ENCODE measurements at places on chromosomes 3 and 15.

- DNase-seq, result no peak
These were observed 81.4 kb upstream of the BCHE start for GRCh38 chr3:165918657-165918979.

DNA sequence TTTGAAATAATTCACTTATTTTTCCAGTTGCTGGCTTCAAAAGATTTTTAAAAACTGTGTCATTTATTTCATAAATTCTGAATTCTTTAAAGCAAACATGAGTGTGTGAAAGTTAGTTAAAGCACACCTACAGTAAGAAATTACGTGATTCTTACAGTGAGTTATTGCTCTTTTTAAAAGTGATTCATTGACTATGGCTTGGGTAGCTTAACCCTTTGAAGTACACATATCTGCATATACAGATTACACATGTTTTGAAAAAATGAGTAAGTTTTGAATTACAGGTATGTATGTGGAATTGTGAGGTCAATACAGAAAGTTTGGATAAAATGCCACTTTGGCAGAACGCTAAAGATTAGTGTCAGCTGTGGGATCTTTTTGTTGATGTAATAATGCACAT lies 64.5 kb upstream of the MBNL1 start:
- DNase-seq, result no peak

DNA sequence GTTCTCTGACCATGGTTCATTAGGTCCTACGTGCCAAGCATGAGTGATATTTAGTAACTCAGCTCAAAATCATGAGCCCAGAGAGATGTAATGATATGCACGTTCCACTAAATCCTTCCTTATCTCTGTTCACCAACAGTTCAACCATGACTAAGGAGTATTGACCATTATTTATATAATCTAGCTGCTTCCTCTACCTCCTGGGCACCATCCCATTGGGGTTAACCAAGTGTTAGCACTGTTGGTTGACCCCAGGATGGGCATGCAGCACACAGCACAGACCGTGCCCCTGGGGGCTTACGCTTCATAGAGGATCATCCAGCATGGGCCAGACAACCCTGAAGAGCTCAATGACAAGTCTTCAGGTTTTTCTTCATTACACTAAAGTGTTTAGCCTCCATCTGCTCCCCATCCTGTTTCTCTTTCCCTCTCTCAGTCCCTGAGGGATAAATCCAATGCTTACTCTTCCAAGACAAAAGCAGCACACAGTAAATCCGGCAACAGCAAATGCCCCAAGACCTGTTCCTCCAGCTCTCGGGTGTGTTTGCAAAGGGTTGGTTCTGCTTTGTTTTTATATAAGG lies 10.4 kb downstream of the FAM174B start:
- DNase-seq, result no peak

GRCh38 chr15:67092752-67093503 lies 27.5 kb downstream of the SMAD3 start:
- no peak for DNase-seq

DNA sequence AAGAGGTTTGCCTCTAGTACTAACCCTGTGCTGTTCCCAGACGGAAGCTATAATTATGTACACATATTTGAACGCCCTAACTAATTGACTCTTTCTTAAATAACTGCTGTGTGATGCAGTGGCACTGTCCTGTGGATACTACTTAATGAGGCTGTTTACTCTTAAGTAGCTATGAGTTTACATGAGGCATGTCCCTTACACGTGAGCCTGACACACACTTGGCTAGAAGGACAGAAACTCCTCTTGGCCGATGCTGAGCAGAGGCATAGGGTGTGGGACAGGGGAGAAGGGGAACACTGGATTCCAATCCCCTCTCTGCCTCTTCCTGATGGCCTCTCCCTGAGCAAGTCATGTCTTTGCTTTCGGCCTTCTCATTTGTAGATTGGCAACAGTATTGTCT lies 21.9 kb downstream of the EHD4 start:
- no peak for DNase-seq

DNA sequence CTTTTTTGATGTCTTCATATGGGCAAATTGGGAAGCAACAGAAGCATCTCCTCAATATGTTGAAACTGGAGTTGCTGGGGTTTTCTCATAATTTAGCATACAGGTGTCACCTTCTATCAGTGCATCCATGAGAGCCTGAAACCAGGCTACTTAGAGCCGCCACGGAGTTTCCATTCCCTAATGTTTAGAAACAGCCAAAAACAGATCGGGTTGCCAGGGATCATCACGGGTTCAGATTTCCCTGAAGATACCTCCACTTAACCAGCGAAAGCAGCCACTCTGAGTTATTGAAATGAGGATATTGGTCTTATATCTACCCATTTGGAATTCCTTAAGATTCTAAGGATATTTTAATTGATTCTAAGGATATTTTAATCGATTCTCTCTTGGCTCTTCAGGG lies 14.5 kb downstream of the TERB2 start:
- DNase-seq, result no peak

DNA sequence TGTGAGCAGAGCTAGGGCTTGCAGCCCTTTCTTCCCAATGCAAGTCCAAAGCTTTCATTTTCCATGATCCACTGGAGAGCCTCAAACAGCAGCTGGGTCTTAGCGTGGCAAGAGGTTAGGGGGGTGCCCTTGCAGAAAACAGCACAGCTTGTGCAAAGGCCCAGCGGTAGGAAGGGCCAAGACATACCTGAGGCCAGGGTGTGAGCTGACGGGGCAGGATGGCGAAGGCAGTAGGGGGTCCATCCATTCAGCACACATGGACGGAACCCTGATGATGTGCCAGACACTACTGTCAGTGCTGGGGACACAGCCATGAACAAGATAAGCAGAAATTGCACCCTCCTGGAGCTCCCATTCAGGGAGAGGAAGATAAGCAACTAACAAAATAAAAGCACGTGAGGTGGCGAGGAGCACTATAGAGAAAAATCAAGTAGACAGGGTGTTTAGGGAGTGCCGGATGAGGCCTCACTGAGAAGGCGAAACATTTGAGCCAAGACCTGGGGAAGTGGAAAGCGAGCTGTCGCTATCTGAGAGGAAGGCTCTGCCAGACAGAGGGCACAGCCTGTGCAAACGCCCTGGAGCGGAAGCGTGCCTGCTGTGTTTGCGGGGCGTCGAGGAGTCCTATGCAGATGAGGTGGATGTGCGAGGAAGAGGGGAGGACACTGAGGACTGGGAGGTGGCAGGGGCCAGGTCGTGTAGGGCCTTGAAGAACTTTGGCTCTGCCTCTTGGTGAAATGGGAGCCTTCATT lies 43.4 kb downstream of the SLC6A1 start:
- DNase-seq, result no peak

- no peak for DNase-seq
These were observed 205.2 kb upstream of the ROBO2 start for GRCh38 chr3:76834657-76835056.

DNA sequence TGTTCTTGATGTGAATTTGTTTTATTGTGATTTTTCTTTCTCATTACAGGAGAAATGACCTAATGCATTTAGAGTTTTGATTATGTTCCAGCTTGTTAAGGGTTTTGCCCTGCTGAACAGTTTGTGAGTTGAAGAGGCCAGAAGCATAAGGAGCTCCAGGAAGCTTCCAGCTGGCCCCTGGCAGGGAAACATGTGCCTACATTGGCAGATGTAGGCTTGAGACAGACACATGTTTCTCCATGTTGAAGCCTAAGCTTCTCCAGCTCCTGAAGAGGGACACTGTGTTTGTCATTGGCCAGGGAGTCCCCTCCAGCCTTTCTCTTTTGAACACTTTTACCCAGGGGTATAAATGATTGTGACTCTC lies 88.4 kb downstream of the ASB7 start:
- DNase-seq, result no peak

- DNase-seq, result no peak
These were observed 25.7 kb downstream of the DCLK3 start for GRCh38 chr3:36738702-36739101.

- DNase-seq, result peak; percentile 87
These were observed 40.8 kb downstream of the ZBTB11 start for GRCh38 chr3:101635954-101636798.

- no peak for DNase-seq
These were observed 29.6 kb upstream of the SECISBP2L start for GRCh38 chr15:49075881-49076280.

- no peak for DNase-seq
These were observed at the start of gene TMEM40 for GRCh38 chr3:12759097-12759679. TMEM40 (minus strand) TSS chr3:12759259; CDS start chr3:12749832, 9,427 bp downstream.

DNA sequence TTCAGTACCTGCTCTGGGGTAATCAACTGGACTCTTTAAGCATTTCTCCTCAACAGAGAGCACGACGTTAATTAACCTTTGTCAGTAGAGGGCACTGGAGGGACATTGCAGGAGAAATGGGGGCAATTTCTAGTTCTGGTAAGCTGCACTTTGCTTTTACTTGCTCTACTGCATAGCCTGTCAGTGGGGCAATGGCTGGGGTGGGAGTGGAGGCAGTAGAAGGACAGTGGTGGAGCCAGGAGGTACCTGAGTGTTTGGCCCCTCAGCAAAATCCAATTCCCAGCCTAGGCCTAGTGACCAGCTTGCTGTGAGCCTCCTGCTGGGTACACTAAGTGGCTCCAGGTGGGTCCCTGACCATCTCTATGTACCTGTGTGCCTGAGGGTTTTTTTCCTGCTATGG lies 18.3 kb upstream of the MED12L start:
- DNase-seq, result peak; percentile 24

DNA sequence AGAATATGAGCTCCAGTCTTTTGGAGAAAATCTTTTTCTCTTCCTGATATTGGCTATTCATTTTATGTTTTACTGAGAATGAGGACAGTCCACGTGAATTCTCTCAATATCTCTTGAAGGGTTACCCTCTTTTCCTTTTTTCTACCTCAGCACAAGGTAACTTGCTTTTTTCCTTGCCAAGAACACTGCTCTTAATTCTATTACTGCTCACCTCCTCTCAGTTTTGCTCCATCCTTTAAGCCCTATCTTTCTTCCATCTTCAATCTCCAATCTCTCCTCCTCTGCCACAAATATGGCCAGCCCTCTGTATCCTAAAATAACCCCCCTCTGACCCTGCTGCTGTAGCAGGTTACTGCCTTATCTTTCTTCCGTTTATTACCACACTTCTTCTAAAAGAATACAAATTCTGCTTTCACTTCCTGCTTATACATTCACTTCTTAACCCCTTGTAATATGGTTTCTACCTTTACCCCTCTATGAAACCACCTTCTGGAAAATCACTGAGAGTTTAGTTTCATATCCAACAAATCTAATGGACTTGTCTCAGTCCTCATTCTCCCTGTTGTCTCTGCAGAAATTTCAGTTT lies 89.0 kb downstream of the NFKBIZ start:
- peak; percentile 37 for DNase-seq

GRCh38 chr15:69874321-69874720 lies 223.4 kb downstream of the TLE3 start:
- DNase-seq, result no peak

DNA sequence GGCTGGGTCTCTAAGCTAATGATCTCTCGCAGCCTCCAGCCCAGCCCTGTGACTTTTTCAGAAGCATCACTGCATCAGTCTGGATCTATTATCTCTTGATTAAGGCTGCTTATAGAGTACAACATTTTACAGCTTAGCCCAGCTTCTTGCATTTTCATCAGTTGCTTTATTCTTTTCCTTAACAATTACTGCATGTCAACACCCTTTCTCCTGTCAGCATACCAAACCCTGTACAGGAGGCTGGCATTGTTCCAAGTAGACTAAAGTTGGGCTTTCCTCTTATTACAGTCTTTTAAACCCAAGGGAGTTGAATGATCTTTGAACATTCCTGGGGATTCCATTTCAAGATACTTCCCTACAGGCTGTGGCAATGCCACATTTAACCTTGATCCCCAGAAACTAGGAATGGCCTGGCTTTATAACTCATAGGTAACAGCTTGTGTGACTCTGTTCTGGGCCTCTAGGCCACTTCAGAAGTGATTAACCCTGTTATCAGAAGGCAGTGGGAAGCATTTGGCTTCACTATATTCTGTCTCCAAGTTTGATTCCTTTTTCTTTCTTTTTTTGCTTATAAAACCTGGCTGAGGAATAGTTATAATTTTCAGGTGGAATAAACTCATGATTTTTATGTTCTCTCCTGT lies 182.9 kb downstream of the KCNMB2 start:
- DNase-seq, result no peak

GRCh38 chr3:36663666-36664291 lies 100.6 kb downstream of the DCLK3 start:
- DNase-seq, result no peak

DNA sequence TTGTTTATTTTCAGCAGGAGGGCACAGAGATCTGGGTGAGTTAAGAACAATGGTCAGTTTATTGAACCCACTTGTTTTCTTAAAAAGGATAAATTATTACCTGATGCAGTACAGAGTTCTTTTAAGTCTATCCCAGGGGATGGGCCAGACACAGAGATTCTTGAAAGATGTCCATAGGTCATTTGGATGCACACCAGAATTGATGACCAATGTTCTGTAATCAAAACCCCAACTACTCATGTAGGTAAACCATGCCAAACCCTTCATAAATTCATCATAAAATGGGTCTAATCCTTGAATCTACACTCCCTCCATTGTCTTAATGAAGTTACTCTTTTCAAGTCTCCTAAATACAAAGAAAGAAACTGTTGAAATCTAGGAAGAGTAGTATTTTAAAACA lies 273.0 kb upstream of the COL8A1 start:
- DNase-seq, result no peak

DNA sequence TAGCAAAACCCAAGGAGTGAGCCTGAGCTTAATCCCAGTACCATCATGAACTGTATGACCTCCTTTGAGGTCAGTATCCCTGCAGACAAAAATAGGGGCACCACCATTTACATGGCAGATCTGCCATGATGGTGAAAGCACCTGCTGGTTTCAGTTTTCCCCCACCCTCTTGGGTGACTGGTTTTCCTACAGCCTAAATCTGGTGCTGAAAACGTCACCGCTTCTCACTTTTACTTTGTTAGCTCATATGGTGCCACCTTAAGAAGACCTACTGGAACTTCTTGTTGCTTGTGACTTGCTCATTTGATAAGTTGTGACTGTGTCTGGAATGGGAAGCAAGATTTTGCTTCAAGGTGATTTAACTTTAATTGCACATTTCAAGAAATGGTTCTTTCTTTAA lies 5.1 kb downstream of the PPP1R2 start:
- DNase-seq, result peak; percentile 66

DNA sequence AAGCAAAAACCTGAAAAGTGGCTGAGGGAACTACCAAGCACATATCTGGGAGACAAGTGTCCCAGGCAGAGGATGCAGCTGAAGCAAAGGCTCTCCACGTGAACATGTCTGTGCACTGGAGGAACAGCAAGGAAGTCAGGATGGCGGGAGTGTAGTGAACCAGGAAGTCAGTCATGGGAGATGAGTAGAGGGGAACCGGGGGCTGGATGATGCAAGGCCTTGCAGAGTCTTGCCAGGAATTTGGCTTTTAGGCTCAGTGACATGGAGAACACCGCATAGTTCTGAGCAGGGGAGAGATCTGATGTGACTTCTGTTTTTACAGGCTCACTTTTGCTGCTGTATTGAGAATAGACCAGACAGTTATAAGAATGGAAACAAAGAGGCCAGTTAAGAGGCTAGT lies 19.0 kb downstream of the C2CD4A start:
- DNase-seq, result no peak

DNA sequence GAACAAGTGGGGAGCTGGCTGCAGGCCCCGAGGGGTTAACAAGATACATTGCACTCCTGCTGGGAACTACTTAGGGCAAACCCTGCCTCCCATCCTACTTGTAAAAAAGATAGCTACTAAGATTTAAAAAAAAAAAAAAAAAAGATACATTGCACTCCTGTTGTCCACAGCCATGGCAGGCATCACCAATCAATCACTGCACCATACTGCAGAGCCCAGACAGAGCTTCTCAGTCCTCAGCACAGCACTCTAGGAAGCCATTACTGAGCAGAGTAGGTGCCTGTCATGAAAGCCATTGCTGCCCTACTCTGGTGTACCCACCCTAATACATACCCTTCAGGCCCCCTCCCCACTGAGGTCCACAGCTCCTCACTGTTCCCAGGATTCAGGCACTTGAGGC lies 64.8 kb downstream of the RASGRF1 start:
- no peak for DNase-seq
